Renal pelvis (tissue), 12 donors: ENCODE measurements at places on chromosomes 4 and X.
A peak's percentile ranks its signal among the peaks of the same experiment; 100 is the strongest.

- no peak for DNase-seq
These were observed 8.5 kb upstream of the USP9X start for GRCh38 chrX:41076742-41077141.

DNA sequence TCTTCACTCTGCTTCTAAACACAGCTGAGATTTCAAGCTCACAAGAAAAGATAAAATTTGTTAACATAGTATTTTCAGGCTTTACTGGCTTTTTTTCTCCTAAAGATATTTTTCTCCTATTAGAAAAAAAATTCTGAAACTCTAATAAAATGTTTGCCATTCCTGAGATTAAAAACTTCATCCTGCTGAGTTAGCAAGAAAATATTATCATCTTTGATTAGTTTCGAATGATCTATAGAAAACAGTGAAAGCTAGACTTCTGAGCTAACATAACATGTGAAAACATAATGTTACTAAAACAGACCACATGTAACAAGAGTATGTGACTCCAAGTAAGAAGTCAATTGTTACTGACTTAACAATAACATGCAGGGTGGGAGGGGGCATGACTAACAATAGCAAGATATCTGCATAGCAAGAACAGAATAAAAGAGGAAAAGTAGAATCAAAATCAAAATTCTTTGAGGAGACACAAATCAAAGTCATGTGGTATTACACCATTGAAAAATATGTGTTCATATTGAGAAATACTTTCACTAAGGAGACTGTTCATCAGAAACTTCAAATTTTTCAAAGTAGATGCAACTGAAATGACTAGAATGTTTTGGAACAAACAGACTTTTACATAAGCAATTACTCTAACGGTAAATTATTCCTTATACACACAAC, 14.5 kb downstream of the TBCK start:
- DNase-seq = no peak

DNA sequence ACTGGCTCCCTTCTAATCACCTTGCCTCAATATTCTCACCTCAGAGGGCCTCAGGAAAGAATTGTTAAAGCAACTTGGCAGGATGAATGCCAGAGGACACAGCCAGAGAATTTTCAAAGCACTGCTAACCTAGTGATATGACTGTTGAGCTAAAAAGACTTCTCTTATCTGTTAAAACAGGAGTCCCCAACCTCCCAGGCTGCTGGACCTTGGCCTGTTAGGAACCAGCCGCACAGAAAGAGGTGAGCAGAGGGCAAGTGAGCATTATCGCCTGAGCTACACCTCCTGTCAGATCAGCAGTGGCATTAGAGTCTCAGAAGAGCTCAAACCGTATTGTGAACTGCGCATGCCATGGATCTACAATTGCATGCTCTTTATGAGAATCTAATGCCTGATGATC, 1.7 kb upstream of the KCNE5 start:
- no peak for DNase-seq

DNA sequence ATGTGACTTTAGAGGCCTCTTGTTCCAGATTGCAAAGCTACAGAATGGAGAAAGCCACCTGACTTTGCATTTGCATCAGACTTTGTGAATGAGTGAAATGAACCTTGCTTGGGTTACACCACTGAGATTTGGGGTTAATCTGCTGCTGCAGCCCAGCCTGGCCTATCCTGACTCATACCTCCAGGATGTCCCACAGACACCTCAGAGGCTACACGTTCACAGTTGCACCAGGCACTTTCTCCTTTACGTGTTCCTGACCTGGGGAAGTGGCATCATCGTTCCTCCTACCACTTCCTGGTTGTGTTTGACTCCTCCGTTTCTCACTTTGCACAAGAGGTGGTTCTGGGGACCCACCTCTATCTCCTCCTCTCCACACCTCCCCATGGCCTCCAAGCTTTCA, 9.2 kb upstream of the SORCS2 start:
- no peak for DNase-seq

GRCh38 chr4:15779306-15779705, 1.2 kb downstream of the CD38 start:
- DNase-seq = peak; percentile 61

DNA sequence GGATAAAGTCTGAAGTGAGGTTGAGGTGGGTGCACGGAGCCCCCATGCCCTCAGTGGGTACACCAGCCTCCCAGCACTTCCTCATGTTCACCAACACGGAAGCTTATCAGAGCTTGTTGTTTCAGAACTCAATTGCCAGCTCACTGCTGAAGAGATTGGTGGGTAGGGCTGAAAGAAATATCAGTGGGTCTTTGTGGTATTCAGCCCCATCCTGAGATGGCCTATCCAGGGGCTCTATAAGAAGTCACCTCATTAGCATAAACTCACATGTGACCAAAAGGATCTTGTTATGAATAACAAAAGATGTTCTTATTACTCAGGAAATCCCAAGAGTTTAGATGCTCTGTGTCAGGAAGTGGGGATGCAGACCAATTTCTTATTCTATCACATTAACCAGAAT, 177.3 kb downstream of the ARHGAP10 start:
- no peak for DNase-seq

- no peak for DNase-seq
These were observed 15.6 kb downstream of the XAGE3 start for GRCh38 chrX:52852110-52852860.

- DNase-seq = no peak
These were observed 11.1 kb downstream of the GASK1B start for GRCh38 chr4:158161551-158162354.

GRCh38 chr4:23171976-23172375, 479.2 kb downstream of the GBA3 start:
- no peak for DNase-seq

DNA sequence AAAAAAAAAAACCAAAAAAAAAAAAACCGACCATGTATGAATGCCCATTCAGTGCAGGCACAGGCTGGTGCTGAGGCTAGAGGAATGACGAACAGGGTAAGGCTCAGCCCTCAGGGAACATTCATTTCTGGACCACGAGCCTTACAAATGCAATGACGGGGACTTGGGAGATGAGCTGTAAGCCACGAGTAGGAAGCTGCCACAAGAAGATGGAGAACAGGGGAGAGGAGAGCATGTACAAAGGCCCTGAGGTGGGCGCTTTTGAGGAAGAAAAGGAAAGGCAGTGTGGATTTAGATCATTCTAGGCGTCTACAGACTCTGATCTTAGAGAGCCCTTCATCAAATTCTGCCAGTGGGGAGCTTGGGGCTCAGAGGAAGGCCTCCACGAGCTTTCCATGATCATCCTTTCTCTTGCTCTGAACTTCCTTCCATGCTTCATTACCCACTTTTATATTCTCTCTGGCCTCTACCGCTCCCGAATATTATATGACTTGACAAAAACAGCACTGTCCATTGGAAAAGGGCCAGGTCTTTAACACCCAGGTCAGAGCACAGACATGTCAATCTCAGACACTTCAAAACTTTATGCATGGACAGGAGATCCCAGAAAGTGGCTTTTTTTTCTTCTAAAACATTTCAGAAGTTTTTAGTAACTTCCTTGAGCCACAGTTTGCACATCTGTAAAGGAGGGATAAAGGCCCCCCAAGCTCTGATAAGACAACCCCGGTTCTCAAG, 3.3 kb upstream of the ZNF518B start:
- no peak for DNase-seq
